GM23248 (cell line): ENCODE measurements at places on chromosomes 7 and 10. TPM values are rescaled to one million over a fixed set of nuclear protein-coding genes. Genes with fewer than 3 reads are reported as not detected.
A peak's percentile ranks its signal among the peaks of the same experiment; 100 is the strongest.

SFTPD gene
- not detected in 2 replicates for total RNA-seq

RBP3 gene
- total RNA-seq: not detected in 2 replicates

SPDYE9 gene
- not detected in 2 replicates for total RNA-seq

TMEM130 gene
- total RNA-seq: not detected in 2 replicates

ANKRD61 gene
- total RNA-seq: not detected in 2 replicates

CHAT gene
- not detected in 2 replicates for total RNA-seq

SERPINE1 gene
- 1,900 and 2,000 TPM in 2 replicates for total RNA-seq

DNA sequence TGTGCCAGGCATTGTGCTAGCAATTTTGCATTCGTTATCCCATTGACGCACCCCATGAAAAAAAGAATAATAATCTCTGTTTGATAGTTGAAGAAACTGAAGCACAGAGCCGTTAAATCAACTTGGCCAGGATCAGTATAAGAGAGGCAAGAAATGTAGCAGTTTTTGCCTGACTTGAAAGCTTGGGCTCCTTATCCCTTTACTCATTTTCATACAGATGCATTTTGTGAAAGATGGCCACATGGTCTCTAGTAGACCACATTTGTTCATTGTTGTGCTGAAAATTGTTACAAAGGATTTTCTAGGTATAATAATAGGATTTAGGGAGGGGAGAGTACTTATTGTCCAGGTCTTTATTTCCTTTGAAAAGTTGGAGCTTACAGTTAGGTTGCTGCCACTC lies 14.7 kb downstream of the AUTS2 start:
- no peaks in the 10 kb centered on the region for H3K27me3 ChIP-seq
- no peaks in the 10 kb centered on the region for H3K36me3 ChIP-seq
- no peak overlapping the region for H3K27ac ChIP-seq
- no peak overlapping the region for H3K4me3 ChIP-seq

DNA sequence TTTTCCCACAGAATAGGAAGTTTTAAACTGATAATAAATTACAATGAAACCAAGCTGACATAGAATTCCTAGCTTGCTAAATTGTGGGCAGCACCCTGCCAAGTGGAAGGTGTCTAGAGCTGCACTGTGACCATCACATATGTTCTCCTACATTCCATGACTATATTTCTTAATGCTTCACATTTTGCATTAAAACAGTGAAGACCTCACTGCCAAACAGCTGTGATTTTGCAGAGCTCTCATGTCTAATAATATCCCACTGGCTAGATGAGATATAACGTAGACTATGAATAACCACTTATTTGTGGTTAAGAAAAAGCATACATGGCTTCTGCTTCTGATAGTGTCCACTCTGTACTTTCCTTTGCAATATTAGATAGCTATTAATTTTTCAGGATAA lies 228.3 kb upstream of the TEX47 start:
- no peaks in the 10 kb centered on the region for H3K27me3 ChIP-seq
- H3K36me3 ChIP-seq: no peaks in the 10 kb centered on the region
- H3K27ac ChIP-seq: no peak overlapping the region

DNA sequence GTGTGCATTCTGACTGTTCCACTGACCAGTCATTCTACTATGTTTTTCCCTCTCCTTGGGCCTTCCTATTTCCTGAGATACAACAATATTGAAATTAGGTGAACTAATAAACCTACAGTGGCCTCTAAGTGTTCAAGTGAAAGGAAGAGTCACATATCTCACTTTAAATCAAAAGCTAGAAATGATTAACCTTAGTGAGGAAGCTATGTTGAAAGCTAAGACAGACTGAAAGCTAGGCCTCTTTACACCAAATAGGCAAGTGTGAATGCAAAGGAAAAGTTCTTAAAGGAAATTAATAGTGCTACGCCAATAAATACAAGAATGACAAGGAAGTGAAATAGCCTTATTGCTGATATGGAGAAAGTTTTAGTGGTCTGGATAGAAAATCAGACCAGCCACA lies 5.7 kb upstream of the DYNC1I1 start:
- H3K27me3 ChIP-seq: no peaks in the 10 kb centered on the region
- no peak overlapping the region for H3K27ac ChIP-seq
- H3K4me1 ChIP-seq: no peaks in the 10 kb centered on the region
- no peaks in the 10 kb centered on the region for H3K36me3 ChIP-seq

- H3K27me3 ChIP-seq: no peaks in the 10 kb centered on the region
- DNase-seq: no peak
- H3K27ac ChIP-seq: no peak overlapping the region
- no peaks in the 10 kb centered on the region for H3K4me1 ChIP-seq
- no peak overlapping the region for H3K4me3 ChIP-seq
These were observed 505.8 kb downstream of the SUGCT start for GRCh38 chr7:40640566-40640965.

- H3K4me3 ChIP-seq: no peak overlapping the region
- no peaks in the 10 kb centered on the region for H3K36me3 ChIP-seq
- DNase-seq: no peak
- H3K27ac ChIP-seq: no peak overlapping the region
These were observed 627.0 kb downstream of the ACTR3B start for GRCh38 chr7:153386556-153386955.

GRCh38 chr10:26044141-26044749 lies 110.2 kb downstream of the MYO3A start:
- H3K27me3 ChIP-seq: no peaks in the 10 kb centered on the region
- no peaks in the 10 kb centered on the region for H3K36me3 ChIP-seq
- no peaks in the 10 kb centered on the region for H3K4me1 ChIP-seq
- H3K4me3 ChIP-seq: no peak overlapping the region

DNA sequence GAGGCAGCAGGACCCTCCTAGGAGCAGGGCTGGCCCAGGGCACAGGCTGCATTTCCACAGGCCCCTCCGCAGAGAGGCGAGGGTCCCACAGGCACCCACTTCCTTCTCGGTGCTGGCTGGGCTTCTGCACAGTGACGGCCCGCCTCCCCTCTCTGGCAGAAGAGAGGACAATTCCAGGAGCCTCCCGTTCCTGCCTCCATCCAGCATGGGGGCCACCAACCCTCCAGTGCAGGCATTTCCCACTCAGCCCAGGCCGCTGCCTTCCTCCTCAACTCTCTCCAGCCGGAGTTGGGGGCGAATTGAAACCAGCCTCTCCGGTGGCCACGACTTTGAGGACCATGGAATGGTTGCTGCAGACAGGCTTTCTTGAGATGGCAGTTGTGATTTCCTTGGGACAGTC lies 125.0 kb upstream of the PPP2R2D start:
- H3K27ac ChIP-seq: no peak overlapping the region
- DNase-seq: no peak
- H3K27me3 ChIP-seq: no peaks in the 10 kb centered on the region
- no peaks in the 10 kb centered on the region for H3K4me1 ChIP-seq
- no peaks in the 10 kb centered on the region for H3K36me3 ChIP-seq

DNA sequence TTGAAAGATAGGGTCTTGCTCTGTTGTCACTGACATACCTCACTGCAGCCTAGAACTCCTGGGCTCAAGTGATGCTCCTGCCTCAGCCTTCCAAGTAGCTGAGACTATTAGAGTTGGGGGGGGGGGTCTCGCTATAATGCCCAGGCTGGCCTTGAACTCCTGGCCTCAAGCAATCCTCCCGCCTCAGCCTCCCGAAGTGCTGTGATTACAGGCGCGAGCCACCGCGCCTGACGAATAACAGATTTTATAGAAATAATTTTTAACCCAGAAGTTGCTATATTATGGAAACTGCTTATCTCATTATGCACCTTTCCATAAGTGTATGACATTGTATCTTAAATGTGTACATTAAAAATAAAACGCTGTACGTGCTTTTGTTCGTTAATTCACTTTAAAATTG lies 846 bp downstream of the ANKRD26 start:
- 0 out of 2 replicates have a peak, but pooled peaks cover 6% of the 10 kb centered on the region for H3K4me1 ChIP-seq
- H3K36me3 ChIP-seq: no peaks in the 10 kb centered on the region
- no peaks in the 10 kb centered on the region for H3K27me3 ChIP-seq
- H3K27ac ChIP-seq: peak overlapping the region; percentile 78
- DNase-seq: no peak

DNA sequence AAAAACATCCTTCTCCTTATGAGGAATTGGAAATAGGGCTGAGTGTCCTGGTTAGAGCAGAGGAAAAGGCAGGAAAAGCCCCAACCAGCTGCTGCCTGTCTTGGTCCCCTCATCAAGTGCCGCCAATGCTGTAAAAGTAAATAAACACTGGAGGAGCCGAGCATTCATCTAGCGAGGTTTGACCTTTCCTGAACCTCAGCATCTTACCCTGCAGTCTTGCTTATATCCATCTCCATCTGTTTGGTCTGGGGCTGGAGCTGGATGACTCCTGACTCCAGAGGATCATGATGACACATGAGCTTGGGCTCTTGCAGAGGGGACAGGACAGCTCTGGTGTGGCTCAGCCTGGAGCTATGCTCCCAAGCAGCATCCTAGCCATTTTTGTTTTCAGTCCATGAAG lies 501.1 kb downstream of the TNS3 start:
- peak; percentile 37 for DNase-seq
- H3K4me3 ChIP-seq: no peak overlapping the region
- H3K27me3 ChIP-seq: no peaks in the 10 kb centered on the region
- H3K27ac ChIP-seq: no peak overlapping the region

GRCh38 chr7:94620703-94621118 lies 35.2 kb downstream of the SGCE start:
- no peak overlapping the region for H3K4me3 ChIP-seq
- H3K27me3 ChIP-seq: no peaks in the 10 kb centered on the region
- peak; percentile 96 for DNase-seq

- H3K27ac ChIP-seq: no peak overlapping the region
- no peaks in the 10 kb centered on the region for H3K4me1 ChIP-seq
- H3K36me3 ChIP-seq: no peaks in the 10 kb centered on the region
- no peaks in the 10 kb centered on the region for H3K27me3 ChIP-seq
These were observed 99.6 kb downstream of the LMBR1 start for GRCh38 chr7:156793334-156793733.

DNA sequence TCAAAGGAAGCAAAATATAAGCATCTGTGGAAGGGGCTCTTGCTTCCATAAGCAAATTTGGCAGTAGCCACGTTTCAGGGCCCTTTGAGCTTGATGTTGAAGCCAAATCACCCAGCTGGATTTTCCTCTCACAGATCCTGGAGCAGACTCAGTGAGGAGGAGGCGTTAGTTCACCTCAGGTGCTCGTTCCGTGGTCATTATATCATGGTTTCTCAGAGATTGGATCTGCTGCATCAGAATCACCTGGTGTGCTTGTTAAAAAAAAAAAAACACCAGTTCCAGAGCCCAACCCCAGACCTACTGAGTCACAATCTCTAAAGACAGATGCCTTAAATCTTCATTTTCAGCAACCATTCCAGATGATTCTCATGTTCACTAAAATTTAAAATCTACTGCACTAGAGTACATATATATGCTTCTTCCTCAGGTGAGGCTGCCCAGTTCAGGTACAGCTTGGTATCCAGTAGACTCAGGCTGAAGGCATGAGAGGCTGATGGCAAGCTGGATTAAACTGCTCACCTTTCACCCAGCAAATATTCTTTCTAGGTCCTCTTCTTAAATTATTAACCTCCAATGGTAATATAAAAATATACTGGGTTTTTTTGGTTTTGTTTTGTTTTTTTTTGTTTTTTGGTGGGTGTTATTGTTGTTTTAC lies 24.9 kb downstream of the TFAM start:
- H3K27me3 ChIP-seq: no peaks in the 10 kb centered on the region
- H3K27ac ChIP-seq: no peak overlapping the region
- no peaks in the 10 kb centered on the region for H3K36me3 ChIP-seq
- H3K4me3 ChIP-seq: no peak overlapping the region

DNA sequence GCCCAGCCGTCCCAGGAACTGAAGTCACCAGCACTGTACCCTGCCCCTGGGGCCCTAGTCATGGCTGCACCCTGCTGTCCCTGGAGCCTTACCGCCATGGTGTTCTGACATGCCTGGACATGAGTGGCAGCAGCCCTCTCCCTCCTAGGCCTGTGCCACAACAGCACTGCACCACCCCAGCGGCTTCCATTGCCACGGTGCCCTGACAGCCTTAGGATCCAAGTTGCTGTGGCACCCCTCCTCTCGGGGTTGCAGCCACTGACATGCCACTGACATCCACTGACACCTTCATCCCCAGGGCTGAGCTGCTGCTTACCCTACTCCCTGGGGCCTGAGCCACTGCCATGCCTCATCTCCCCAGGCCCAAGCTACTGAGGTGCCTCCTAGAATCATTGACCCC lies 39.6 kb upstream of the SHH start:
- DNase-seq: no peak
- no peak overlapping the region for H3K27ac ChIP-seq
- no peaks in the 10 kb centered on the region for H3K36me3 ChIP-seq
- no peaks in the 10 kb centered on the region for H3K27me3 ChIP-seq
- H3K4me1 ChIP-seq: no peaks in the 10 kb centered on the region
- H3K4me3 ChIP-seq: no peak overlapping the region

DNA sequence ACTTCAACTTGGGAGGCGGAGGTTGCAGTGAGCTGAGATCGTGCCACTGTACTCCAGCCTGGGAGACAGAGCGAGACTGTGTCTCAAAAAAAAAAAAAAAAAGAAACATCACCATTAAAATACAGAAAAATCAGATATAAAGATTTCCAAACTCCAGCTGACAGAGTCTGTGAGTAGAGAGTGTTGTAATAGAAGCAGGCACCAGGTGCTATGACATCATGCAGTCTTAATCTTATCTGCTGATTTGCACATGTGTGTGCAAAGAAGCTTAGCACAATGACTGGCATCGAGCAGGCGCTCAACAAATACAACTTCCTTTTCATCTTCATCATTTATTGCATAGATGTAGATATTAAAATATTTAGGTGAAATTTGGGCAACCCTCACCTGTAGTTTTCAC lies 92.2 kb downstream of the PRKCQ start:
- no peaks in the 10 kb centered on the region for H3K36me3 ChIP-seq
- peaks cover 6% of the 10 kb centered on the region; the same call in 1 of the 2 replicates for H3K27me3 ChIP-seq
- DNase-seq: no peak
- no peaks in the 10 kb centered on the region for H3K4me1 ChIP-seq

- H3K27ac ChIP-seq: no peak overlapping the region
- no peaks in the 10 kb centered on the region for H3K4me1 ChIP-seq
- no peaks in the 10 kb centered on the region for H3K36me3 ChIP-seq
- H3K27me3 ChIP-seq: no peaks in the 10 kb centered on the region
- DNase-seq: no peak
These were observed 321.0 kb downstream of the TCERG1L start for GRCh38 chr10:130990486-130990885.

GRCh38 chr10:13311177-13311575 lies 11.3 kb upstream of the PHYH start:
- H3K4me1 ChIP-seq: peaks cover 8% of the 10 kb centered on the region; the same call in 1 of the 2 replicates
- no peak overlapping the region for H3K4me3 ChIP-seq
- no peak overlapping the region for H3K27ac ChIP-seq
- peak; percentile 65 for DNase-seq

GRCh38 chr7:3064067-3064466 lies 20.4 kb upstream of the CARD11 start:
- no peak overlapping the region for H3K27ac ChIP-seq
- no peaks in the 10 kb centered on the region for H3K4me1 ChIP-seq
- H3K4me3 ChIP-seq: no peak overlapping the region
- H3K36me3 ChIP-seq: no peaks in the 10 kb centered on the region

GRCh38 chr10:25113191-25114035 lies 61.4 kb upstream of the GPR158 start:
- no peak overlapping the region for H3K27ac ChIP-seq
- no peaks in the 10 kb centered on the region for H3K36me3 ChIP-seq
- DNase-seq: peak; percentile 93
- H3K4me1 ChIP-seq: peaks cover 8% of the 10 kb centered on the region
- H3K27me3 ChIP-seq: peaks cover 10% of the 10 kb centered on the region; the same call in 1 of the 2 replicates
